ENCODE measurements at places on chromosomes 1 and 21. TPM values are rescaled to one million over a fixed set of nuclear protein-coding genes. Genes with fewer than 3 reads are reported as not detected.

Gene GLUL
- total RNA-seq, result 206 TPM

Gene GBP5
- 0.05 TPM for total RNA-seq

Gene SELENBP1
- total RNA-seq, result 106 TPM

Gene HHIPL2
- total RNA-seq, result 0.81 TPM

Gene PLEKHN1
- 0.50 TPM for total RNA-seq

Gene CRYAA
- total RNA-seq, result not detected

Gene UQCRHL
- 1.3 TPM for total RNA-seq

Gene TOMM40L
- 2.7 TPM for total RNA-seq

Gene GCLM
- total RNA-seq, result 40.9 TPM

Gene CASZ1
- not detected for total RNA-seq

Gene PTAFR
- not detected for total RNA-seq

Gene ADAMTS5
- 8.4 TPM for total RNA-seq

Gene KMO
- not detected for total RNA-seq

Gene KCND3
- 6.0 TPM for total RNA-seq

Gene CFAP74
- total RNA-seq, result not detected

Gene LTN1
- 17.1 TPM for total RNA-seq

Gene FCGR3A
- total RNA-seq, result not detected

Gene RPE65
- total RNA-seq, result not detected

Gene SMIM1
- total RNA-seq, result 2.1 TPM

Gene NBPF4
- total RNA-seq, result not detected

Gene SPRR2F
- total RNA-seq, result not detected

Gene LINGO4
- not detected for total RNA-seq

Gene KCNJ9
- not detected for total RNA-seq

Gene RBM8A
- 115 TPM for total RNA-seq

Gene PGBD5
- total RNA-seq, result under 0.01 TPM

Gene RNF187
- 60.2 TPM for total RNA-seq

Gene GOLT1A
- not detected for total RNA-seq

Gene F13B
- not detected for total RNA-seq

Gene OR2L8
- total RNA-seq, result not detected

Gene FMOD
- total RNA-seq, result 29.1 TPM

Measured in cardiac ventricle fibroblast (primary cell).